ENCODE measurements at places on chromosomes 2 and 18.

- no peak for DNase-seq
These were observed 23.2 kb downstream of the ADAM17 start for GRCh38 chr2:9532421-9532820.

DNA sequence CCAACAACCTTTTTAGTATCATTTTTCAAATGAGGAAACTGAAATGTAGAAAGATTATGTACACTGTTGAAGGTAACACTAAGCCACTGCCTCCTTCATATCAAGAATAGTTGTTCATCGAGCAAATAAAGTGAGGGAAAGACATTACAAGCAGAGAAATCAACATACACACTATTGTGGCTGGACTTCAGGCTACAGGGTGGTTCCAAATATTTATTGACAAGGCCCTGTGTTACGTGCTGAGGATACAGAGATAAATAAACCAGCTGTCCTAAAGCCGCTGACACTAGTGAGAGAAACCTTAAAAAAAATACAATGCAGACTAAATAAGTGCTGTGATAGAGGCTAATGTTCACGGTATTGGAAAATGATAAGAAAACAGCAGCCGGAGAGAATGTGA, 1.9 kb upstream of the LNPK start:
- no peak for DNase-seq

DNA sequence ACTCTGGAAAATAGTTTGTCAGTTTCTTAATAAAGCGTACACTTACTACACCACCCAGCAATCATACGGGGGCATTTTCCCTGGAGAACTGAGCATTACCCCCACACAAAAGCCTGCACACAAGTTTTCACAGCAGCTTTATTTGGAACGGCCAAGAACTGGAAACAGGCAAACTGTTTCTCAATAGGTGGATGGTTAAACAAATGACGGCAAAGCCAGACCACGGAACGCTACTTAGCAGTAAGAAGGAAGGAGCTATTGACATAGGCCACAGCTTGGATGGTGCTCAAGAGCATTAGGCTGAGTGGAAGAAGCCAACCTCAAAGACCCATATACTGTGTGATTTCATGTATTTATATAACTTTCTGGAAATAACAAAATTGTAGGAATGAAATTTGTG, 9.0 kb downstream of the MALL start:
- no peak for DNase-seq

DNA sequence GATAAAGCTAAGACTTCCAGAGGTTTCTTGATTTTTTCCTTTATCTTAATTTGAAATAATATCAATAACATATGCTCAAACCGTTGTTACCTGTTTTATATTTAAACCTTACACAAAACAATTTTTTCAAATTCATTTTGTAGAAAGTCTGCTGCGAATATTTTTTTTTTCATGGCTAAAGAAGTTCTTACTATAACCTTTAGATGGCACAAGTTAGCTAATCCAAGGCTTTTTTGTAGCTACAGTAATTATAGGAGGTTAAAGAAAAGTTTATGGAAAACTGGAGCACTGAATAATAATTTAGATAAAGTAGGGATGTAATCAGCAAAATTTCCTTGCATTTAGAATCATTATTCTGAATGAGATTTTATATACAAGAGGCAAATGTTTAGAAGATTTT, 78.0 kb upstream of the PNPT1 start:
- DNase-seq, result no peak

GRCh38 chr2:110827511-110827910, 95.1 kb downstream of the ACOXL start:
- DNase-seq, result no peak

DNA sequence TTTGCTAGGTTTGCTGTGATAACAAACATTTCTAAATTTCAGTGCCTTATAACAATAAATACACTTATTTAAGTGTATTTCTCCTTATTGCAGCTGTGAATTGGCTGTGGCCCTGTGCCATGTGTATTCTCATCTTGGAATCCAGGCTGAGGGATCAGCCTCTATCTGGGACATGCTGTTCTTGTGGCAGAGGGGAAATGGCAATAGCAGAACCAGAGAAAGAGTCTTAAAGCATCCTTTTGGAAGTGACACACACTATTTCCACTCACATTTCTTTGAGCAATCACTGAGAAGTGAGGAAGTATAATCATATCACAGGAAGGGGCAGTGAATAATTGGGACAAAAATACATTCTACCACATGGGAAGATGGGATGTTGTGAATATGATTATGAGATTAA, 66.2 kb upstream of the PROKR1 start:
- DNase-seq, result no peak

DNA sequence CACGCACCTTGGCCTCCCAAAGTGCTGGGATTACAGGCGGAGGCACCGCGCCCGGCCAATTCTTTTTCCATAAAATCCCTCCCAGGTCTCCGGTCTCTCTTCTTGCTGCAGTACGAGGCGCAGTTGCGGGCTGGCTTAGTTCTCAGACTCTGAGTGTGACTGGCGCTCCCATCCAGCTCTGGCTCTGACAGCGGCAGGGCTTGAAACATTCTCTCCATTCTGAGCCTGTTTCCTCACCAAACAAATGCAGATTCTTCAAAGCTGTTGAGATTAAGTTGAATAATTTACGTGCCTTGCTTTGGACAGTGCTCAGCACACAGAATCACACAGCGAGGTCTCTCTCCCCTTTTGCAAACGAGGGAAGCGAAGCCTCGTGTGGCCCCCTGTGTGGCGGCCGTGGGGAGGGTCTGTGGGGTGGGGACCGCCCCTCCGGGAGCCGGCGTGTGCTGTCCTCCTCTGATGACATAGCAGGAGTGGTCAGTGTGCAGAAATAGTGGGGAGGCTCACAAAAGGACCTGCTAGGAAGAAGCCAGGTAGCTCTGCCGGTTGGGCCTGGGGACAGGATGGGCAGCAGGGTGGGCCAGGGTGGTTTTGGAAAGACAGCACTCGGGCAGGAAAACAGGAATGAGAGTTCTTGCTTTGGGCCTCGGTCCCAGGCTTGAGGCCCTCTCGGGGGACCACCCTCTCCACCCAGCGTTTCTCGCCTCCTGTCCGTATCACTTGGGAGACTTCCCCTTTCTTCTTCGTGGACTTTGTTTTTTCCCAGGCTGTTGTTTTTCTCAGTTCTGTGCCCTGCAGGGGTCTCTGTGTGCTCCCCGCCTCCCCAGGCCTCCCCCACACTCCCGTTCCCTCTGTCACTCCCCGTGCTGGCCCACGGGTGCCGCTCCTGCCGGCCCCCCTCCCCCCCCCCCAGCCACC, 75.0 kb downstream of the KCNG2 start:
- DNase-seq, result no peak

DNA sequence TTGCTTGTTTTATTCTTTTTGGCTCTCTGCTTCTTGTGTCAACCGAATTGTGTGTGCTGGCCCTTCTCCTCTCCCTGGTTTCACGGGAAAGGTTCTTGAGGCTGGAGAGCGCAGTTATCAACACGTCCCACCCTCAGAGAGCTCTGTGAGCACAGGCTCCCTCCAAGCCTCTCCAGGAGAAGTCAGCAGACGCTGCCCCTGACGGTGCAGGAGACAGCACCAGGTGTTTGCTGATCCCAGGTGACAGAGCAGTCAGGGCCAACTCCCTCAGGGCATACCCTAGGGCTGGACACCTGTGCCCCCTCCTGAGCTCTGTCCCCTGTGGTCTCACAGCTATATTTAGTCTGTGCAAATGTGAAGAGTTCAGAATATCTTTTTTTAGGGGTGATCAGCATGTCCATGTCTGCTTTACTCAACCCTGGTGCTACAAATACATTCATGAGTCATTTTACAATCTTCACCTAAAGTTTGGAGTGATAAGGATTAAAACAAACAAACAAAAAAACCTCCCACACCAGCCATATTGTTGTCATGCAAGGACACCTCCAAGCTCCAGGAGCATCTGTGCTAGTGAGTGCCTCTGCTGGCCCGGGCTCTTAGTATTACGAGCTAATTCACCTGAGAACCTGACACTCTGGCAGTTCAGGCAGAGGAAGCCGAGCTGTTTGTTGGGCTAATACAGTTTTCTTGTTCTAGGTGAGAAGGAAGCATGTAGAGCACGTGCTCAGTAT, 65.9 kb upstream of the TMEM200C start:
- no peak for DNase-seq

DNA sequence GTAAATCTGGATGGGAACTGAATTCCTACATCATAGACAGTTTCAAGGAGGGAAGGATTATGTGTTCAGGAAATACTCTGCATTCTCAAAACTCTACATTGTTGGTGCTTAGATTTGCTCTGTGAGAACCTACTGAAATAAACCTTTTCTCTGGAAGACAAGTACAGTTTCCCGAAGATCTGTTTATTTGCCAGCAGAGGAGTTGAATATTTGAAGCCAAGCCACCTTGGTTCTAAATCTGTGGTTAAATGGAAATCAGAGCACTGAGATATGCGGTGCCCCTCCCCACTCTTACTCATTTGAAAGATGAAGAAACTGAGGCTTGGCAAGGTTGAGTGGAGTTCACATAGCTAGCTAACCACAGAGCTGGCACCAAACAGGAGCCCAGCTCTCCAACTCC, 146.3 kb upstream of the CTAGE1 start:
- DNase-seq, result no peak

- no peak for DNase-seq
These were observed 17.2 kb upstream of the SDC1 start for GRCh38 chr2:20241973-20242726.

All from activated T-cell treated with anti-CD3 and anti-CD28 coated beads for 4 hours (primary cell).